ENCODE measurements at places on chromosomes 16 and 17.

DNA sequence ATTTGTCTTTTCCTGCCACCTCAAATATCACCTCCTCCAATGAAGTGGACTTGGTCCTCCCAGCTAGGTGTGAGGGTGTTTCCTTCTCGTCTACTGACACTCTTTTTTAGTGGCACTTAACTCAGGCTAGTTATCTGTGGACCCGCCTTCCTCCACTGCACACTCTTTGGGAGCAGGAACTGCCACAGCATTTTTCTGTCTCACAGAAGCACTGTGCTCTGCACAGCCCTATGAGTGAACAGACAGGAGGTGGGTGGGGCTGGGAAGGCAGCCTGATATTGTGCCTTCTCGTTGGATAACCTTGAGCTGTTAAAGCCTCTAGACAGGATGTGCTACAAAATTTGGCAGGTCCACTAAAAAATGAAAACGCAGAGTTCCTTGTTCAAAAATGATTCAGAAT lies 31.9 kb upstream of the HOXB13 start:
- no peak for DNase-seq

DNA sequence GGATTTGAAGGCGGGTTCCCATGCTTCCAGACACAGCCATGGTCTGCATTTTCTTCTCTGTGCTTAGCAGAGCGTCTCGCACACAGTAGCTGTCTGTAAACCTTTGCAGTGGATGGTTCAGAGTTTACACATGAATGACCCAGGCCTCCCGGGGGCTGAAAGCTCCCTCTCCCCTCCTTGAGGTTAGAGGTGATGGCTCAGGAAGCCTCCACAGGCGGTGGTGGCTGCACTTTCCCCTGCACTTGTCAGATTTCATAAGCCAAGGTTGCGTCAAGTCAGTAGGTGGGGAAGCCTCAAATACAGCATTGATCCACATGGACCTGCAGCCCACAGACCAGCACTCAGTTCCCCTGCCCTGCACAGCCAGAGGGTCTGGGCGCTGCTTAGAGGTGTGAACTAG lies 211.9 kb downstream of the KATNIP start:
- no peak for DNase-seq

GRCh38 chr16:86313631-86314030 lies 196.7 kb upstream of the FOXF1 start:
- DNase-seq, result no peak

GRCh38 chr16:67562918-67563707 lies 787 bp downstream of the CTCF start:
- DNase-seq, result no peak

DNA sequence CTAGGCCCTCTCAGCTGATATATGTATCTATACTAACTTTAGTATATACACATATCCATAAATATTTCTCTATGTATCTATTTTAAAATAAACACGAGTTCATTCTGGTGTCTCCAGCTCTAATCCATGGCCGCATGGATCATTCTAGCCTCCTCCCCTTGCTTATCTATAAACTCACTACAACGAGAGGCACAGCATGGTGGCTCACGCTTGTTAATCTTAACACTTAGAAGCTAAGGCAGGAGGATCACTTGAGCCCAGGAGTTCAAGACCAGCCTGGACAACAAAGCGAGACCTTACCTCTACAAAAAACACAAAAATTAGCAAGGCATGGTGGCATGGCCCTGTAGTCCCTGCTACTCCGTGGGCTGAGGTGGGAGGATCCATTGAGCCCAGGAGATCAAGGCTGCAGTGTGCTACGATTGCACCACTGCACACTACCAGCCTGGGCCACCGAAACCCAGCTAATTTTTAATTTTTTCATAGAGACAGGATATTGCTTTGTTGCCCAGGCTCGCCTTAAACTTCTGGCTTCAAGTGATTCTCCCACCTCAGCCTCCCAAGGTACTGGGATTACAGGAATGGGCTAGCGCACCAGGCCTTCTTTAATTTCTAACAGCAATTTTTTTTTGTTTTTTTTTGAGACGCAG lies 3.9 kb upstream of the ZNF207 start:
- no peak for DNase-seq

DNA sequence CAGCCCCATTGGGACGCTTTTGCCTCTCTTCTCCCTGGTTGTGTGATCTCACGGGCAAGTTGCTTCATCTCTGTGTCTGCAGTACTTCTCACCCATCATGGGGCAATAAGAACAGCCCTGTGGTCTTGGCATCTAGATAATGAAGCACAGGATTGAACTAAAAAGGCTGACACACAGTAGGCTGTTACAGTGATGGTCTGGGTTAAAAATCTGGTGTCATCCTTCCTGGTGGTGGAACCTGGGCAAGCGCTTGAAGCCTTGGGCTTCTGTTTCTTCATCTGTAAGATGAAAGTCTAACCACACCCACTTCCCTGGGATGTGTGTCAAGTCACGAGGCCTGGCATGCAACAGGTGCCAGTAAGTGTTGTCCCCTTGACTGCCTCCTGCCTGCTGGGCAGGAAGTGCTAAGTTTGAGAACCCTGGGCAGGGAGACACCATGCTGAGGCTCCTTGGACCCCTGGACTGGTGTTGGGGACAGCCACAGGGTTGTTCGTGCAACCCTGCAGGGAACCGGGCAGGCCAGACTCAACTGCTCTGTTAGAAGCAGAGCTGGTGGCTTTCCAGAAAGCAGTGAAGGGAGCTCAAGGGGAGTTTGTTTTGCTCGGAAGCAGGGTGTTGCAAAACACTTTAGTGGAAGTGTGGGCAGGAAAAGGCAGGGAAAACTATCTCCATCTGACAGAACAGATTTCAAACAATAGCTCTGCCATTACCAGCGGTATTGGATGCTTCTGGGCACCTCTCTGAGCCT lies 5.9 kb upstream of the MAP2K3 start:
- no peak for DNase-seq

GRCh38 chr16:797120-797420 lies 3.5 kb downstream of the GNG13 start:
- DNase-seq, result no peak

Measured in KG1 (cell line).